ENCODE measurements at places on chromosomes 13 and 19.

DNA sequence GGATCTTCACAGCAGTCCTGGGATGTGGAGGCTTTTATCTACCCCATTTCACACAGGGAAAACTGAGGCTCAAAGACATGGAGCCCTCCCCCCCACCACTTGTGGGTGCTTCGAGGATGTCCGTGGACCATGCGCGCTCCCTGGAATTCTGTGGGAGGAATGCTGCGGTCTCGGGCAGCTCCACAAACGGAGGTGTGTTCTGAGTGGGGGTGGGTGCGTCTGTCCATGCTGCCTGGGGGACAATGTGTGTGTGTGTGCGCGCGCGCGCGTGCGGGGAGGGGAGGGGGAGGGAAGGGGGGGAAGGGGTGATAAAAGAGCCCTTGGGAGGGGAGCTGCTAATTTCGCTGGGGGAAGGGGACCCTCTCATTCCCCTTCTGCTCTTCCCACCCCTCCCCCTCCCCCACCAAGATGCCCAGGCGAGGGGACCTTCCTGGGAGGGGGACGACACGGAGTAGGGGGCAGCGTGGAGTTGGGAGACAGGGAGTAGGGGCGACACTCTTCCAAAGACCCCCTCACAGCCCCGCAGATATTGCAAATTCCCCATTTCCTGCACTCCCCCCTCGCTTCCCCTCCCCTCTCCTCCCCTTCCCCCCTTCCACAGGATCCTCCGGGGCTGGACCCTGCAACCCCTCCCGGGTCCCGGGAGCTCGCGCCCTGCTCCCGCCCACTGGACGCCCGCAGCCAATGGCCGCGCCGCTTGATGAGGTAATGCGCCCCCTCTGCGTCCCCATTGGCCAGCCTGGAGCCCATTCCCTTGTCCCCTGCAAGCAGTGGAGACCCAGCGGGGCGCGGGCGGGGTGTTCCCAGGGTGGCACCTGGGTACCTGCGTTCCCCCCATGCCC, 18.9 kb upstream of the ZNRF4 start:
- no peak for DNase-seq

DNA sequence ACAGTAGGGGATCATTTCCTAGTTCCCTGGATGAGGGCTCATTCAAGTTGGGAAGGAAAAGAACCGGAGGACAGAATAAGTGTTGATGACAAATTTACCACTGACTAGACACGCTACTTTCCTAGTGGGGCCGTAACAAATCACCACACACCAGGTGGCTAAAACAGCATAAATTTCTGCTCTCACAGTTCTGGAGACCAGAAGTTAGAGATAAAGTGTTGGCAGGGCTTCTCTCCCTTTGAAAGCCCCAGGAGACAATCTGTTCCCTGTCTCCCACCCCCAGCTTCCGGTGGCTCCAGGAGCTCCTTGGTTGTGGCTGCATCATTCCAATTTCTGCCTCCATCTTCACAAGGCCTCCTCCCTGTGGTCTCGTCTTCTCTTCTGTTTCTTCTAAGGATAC, 65.4 kb upstream of the ARGLU1 start:
- DNase-seq = no peak

DNA sequence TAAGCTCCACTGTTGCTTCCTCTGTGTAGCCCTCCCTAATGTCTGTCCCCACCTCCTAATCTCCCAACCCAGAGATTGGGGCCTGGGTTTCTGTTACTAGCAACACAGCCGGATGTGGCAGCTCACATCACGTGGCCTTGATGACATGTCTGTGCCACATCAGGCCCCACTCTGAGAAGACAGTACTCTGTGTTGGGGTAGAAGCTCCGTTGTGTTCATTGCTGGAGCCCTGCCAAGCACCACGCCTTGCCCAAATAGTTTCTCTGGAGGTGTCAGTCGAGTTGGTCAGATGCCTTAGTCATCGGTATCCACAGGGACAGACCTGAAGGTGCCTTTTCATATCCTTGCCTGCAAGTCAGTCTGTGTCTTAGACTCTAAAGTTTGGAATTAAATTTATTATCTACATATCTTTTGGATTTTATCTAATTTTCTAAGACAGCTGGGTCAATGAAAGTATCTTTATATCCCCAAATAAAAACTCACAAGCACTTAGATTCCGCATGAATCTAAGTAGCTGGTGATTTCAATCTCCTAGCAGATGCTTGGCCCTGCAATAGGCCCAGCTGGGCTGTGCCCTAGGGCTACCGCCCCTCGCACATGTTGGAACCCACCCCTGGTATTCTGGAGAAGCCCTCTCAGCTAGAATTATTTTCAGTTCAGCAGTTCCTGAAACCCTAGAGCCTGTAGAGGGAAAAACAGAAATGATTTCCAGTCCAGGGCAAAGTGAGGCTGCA, 204.0 kb upstream of the TSHZ3 start:
- no peak for DNase-seq

- DNase-seq = no peak
These were observed 19.0 kb downstream of the CYP2F1 start for GRCh38 chr19:41133260-41133659.

DNA sequence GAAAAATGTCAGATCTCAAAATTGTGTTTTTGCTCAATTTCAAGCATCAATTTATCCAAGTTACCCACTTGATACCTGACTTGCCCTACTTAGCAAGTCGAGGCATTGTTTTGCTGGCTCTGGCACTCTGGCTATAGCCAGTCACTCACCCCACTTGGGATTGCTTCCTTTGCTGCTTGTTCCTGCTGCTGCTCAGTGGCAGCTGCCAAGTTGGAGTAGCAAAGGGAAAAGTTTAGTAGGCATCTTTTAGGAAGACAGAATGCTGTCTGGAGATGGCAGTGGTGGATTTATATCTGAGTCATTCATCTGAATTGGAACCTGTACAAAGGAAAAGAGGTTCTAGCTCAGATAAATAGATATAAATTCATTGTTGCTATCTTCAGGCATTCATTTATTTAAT, 41.2 kb downstream of the PCCA start:
- no peak for DNase-seq

- DNase-seq = no peak
These were observed 9.7 kb upstream of the CERS1 start for GRCh38 chr19:18905513-18906236.

DNA sequence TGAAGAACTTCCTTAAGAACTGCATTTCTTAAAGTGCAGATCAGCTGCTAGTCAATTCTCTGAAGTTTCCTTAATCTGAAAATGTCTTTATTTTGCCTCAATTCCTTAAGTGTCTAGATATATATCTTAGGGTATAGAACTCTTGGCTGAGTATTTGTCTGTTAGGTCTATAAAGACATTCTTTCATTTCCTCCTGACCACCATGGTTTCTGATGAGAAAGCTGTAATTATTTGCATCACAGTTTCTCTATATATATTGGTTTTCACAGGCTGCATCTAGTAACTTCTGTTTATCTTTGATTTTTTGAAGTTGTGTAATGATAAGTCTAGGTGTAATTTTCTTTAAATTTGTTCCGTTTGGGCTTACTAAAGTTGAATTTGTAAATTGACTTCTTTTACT, 15.2 kb downstream of the NDFIP2 start:
- DNase-seq = no peak

DNA sequence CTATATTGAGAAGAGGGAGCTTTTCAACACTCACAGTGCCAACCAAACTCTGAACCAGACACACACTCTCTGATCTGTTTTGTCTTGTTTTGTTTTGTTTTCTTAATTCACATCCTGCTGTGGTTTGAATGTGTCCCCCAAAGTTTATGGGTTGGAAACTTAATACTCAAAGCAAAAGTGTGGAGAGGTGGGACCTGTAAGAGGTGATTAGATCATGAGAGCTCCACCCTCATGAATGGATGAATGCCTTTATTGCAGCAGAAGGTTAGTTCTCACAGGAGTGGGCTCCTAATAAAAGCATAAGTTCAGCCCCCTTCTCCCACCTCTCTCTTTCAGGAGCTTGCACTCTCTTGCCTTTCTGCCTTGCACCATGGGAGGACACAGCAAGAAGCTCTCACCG, 957.1 kb downstream of the PCDH9 start:
- DNase-seq = no peak

DNA sequence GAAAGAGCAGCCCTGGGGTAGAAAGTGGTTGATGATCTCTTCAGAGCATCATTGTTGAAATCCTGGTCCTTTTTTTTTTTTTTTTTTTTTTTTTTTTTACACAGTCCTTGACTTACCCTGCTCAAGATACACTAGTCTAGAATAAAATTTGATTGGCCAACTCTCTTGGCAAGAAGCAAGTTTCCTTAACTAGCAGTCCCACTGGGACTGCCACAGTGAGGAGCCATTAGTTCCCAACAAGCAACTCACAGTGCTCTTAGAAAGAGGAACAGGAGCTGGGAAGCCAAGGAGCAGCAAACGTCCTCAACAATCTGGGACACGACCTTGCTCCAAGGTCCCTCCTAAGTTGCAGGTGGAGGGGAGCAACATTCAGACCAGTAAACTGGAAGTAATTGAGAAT, 47.9 kb upstream of the INTS6 start:
- DNase-seq = no peak

DNA sequence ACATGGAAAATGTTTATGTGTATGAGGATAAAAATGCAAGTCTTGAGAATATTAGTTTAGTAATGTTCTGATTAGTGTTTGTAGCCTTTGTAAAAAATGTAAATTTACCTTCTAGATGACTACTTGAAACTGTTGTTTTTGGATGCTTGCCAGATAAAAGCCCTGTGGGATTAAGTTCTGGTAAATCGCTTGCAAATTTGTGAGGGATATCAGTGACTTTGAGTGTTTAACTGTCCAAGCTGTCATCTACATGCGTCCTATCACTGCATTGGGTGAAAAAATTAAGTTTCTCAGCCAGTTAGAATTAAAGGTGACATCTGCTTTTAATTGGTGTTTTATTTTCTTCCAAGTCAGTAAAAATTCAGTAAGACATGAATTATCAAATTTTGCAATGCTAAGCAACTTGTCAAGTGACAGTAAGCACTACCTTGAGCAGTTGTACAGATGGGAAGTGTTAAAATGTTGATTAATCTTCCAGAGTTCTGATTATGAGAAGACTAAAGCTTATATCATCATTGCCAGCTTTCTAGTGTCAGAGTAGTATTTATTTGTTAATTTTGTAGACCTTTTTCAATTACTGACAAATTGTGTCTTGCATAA, 88.0 kb downstream of the PCCA start:
- no peak for DNase-seq

GRCh38 chr13:27170516-27171243, 931 bp downstream of the USP12 start:
- DNase-seq = no peak

DNA sequence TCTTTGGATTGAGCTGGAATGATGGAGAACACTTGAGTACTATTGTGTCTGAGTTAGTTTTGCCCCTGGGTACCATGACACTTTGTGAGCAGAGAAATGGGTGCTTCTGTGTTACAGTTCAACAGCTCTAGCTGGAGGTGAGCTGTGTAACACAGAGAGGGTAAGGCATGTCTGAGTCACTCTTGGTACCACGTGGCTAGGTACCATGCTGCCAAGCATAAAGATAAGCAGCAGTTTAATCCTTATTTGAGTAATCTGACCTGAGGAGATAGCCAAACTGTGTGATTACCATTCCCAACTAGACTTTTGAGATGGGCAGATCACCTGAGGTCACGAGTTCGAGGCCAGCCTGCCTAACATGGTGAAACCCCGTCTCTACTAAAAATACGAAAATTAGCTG, 122.0 kb downstream of the OLFM4 start:
- no peak for DNase-seq

GRCh38 chr13:108980237-108980636, 350.8 kb downstream of the MYO16 start:
- DNase-seq = peak; percentile 20

GRCh38 chr13:95168191-95168590, 133.1 kb downstream of the ABCC4 start:
- DNase-seq = no peak

- DNase-seq = no peak
These were observed 10.3 kb downstream of the ACTN4 start for GRCh38 chr19:38657633-38658222.

DNA sequence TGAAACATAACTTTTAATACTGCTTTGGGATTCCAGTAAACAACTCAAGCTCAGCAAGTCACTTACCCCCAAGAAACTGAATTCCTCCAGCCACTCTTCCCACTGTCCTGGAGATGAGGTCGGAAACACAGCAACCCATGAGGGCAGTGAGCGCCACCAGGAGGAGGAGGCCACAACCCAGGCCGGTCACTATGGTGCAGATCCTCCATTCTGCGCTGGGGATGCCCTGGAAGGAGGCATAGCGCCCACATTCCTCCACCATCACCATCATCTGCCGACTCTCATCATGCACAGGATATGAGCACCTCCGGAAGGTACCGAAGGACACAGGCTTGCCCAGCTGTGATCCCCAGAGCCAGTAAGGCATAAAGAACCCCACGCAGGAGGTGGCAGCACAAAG, 2.2 kb downstream of the LHFPL6 start:
- DNase-seq = no peak

DNA sequence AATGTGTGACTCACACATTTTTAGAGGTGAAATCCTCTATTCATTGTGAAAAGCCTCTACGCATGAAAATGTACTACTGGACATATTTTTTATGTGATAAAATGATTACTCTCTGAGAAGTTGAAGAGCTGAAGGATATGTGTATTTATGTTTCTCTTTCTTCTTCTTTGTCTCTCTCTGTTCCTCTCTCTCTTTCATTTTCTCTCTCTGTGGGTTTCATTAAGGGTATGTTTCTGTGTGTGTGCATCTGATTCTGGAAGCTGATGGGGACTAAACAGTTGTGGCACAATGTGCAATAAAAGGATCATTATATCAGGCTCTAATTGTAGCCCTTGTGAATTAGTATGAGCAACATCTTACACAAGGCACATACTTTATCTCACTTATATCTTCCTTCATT, 867.7 kb downstream of the PCDH9 start:
- DNase-seq = no peak

- no peak for DNase-seq
These were observed 76.1 kb downstream of the TEX26 start for GRCh38 chr13:31008400-31009115.

DNA sequence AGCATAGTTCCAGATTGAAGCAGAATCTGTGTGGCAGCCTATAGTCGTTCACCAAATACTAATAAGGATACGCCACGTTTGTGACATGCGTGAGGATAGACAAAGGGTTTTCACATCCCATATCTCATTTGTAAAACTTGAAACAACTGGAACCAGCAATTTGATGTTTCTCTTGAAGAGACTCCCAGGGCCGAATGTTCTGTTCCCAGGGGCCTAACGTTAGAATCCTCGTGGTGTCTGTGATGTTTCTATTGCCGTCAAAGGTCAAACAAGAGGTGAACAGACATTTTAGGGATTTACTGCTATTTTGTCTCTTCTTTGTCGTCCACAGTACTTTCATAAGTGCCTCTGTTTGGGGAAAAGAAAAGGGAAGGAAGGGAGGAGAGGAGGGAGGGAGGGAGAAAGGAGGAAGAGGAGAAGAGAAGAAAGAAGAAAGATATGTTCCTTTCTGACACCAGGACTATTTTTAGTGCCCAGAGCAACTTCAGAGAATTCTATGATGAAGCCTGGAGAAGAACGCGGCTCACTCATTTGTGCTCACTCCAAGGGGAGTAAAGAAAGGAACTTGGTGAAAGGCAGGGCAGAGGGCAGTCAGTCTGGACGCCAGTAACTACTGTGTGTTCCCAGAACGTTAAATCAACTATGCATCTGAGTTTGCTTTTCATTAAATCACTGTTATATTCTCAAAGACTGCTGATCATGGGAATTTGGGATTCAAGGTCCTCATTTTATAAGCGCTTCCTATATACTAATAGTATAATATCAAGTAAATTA, 154.5 kb downstream of the DCT start:
- DNase-seq = no peak

GRCh38 chr13:29182216-29182615, 362.1 kb downstream of the MTUS2 start:
- DNase-seq = no peak
